ENCODE measurements at places on chromosomes 6 and 20.

DNA sequence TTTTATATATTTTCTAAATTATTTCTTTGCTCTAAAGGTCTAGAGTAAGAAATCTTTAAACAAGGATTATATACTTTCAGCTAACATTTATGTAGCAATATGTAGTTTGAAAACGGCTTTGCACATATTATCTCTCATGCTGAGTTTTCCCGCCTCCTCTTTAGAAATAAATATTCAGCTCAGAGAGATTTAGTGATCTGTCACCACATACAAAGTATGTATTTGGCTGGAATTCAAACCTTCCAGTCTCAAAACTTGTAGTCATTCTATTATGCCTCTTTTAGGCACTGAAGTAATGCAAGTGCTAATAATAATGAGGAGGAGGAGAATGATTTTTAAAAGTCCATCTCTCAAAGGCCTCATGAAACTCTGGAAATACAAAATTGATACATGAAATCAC is 525.0 kb downstream of the GRIK2 start:
- DNase-seq, result no peak

GRCh38 chr6:141867767-141868166 is 265.0 kb upstream of the GJE1 start:
- DNase-seq, result no peak

GRCh38 chr6:2242311-2242710 is 3.1 kb downstream of the GMDS start:
- DNase-seq, result no peak

GRCh38 chr6:137102050-137102848 is 57.5 kb upstream of the IL20RA start:
- DNase-seq, result no peak

DNA sequence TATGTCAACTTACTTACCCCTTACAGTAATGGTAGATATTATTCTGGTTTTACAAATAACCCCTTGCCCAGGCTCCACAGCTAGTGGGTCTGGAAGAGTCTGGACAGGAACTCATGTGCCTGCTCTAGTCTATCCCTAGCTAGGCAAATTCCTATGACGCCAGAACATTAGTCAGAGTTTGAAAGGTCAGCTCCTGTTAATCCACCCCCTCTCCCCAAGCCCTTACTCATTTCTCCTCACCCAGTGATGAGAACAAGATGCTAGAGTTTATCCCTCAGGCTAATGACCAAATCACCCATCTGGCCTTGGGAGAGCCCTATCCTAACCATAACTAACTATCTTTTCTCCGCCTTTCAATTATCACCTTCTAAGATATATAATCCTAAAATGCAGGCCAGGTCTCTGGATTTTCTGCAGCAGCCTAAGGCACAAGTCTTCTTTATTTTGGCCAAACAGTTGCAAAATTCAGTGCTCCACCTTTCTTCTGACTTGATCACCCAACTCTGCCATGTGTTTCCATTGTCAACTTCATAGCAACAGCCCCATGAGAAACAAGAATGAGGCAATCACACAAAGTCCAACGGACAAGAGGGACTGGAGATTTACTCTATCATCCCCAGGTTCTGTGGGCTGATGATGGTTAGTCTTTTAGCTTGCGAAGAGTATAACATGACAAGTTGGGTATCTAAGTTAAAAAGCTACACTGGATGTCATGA is 113.3 kb downstream of the TASP1 start:
- no peak for DNase-seq

- peak; percentile 44 for DNase-seq
These were observed 7.5 kb upstream of the TNXB start for GRCh38 chr6:32116674-32117073.

- DNase-seq, result no peak
These were observed 188.2 kb upstream of the PREP start for GRCh38 chr6:105591053-105591452.

DNA sequence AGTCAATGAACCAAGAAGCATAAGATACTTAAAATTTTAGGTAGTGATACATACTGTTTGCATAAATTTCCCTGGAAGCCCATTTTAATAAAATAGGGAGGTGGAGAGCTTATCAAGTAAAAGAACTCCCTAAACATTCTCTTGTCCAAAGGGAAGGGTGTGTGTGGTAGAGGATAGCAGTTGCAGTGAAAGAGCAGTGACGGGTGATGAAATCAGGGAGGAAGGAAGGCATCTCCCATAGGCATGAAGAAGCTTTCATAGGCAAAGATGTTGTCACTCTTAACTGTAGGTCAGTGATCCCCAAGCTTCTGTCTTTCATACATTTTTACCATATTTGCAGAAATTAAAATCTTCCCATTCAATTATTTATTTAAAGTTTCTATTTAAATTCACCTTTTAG is 60.0 kb upstream of the ZNF831 start:
- no peak for DNase-seq

DNA sequence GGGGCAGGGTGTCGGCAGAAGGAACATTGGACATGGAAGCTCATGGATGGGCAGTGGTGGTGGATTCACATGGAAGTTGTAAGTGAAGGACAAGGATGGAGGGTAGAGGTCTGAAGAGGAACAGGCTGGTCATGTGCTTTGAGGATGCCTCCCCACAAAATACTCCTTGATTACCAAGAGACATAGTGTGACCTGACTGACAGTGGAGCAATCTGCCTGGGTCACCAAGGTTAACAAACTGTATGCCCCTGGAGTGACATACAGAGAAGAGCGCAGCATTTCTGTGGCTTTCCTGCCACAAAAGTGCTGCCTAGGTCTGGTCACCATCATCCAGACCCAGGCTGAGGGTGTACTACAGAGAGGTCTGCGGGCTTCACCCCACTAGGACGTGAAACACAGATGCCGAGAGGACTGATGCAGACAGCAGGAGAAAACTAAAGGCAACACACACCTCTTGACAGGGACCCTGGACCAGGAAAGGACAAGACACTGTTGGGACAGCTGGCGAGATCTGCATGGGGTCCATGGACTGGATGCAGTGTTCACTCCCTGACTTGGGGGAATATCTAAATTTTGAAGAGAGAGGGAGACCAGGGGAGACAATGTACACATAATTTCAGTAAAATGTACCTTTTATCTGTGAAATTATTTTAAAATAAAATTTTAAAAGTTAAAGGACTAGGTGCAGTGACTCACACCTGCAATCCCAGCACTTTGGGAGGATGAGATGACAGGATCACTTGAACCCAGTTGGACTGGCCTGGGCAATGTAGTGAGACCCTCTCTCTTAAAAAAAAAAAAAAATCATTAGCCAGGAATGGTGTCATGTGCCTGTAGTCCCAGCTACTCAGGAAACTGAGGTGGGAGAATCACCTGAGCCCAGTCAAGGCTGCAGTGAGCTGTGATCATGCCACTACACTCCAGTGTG is 64.9 kb downstream of the CSE1L start:
- no peak for DNase-seq

DNA sequence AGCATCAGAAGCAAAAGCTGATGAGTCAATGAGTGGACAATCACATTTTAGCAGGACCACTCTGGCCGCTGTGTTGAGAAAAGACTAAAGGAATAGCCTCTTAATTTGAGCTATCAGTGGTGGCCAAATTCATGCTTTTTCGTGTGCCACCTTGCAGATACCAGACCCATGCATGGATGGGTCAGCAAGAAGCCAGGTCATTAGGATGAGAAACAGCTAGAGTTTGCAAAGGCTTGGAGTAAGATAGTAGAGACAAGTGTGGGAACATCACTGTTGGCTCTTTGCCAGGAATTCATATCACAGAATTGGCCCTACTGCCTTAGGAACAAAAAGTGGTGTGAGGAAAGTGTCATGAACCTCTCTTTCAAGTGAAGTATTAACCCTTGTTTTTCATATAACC is 25.5 kb downstream of the MRAP2 start:
- DNase-seq, result no peak

GRCh38 chr20:1369970-1370369 is 22.9 kb downstream of the FKBP1A start:
- peak; percentile 31 for DNase-seq
